ENCODE measurements at places on chromosomes 13 and 19. TPM values are rescaled to one million over a fixed set of nuclear protein-coding genes. Genes with fewer than 3 reads are reported as not detected.

DNA sequence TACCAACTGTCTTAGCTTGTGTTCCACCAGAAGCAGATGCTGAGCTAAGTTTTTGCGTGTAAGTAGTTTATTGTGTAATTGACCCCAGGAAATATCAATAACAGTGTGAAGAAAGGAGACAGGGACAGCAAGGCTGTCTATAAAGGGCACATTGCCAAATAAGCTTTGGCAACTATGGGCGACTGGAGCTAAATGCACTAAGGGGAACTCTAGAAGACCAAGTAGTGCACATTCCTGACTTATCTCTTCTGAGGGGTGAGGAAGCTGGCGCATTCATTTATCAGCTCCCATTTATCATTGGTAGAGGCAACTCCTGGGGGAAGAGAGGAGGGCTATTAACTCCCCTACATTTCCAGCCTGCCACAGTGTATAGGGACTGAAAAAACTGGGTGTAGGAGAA, 135.0 kb downstream of the DLEU7 start:
- DNase-seq: no peak

GRCh38 chr13:92512852-92513251, 713.8 kb upstream of the GPC6 start:
- no peak for DNase-seq

DNA sequence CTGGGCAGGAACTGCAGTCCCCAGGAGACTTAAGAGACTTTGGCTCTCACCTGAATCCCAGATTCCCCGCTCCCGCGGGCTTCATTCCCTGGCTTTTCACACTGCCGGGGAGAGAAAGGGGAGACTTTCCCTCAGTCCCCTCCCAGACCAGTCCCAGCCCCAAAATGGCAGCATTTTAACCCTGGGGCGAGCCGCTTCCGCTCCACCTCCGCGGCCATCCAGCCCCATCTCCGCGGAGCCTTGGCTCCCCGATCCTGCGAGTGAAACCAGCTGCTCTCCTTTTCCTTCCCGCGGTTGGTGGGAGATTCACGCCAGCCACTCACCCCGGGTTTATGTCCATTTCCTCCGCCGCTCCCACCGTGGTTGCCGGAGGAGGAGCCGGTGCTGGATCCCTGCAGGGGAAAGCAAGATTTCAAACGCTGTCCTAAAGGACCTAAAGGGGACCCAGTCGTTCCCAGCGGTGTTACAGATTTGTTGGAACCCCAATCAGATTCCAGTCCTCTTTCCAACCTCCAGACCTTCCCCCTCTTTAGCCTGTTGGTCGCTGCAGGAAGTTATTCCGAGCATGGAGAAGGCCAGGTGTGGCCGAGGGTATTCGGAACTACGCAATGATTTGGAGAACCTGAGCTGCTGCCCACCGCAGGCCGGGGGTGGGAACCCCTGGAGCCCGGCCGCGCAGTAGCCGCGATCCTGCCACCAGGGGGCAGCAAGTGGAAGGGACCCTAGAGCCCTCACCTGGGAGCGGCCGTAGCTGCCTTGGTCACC, 3.4 kb downstream of the DMKN start:
- DNase-seq: peak; percentile 62

Gene HSD17B14
- total RNA-seq: not detected

GRCh38 chr13:48531416-48532255, 1.2 kb downstream of the RCBTB2 start:
- DNase-seq: no peak

DNA sequence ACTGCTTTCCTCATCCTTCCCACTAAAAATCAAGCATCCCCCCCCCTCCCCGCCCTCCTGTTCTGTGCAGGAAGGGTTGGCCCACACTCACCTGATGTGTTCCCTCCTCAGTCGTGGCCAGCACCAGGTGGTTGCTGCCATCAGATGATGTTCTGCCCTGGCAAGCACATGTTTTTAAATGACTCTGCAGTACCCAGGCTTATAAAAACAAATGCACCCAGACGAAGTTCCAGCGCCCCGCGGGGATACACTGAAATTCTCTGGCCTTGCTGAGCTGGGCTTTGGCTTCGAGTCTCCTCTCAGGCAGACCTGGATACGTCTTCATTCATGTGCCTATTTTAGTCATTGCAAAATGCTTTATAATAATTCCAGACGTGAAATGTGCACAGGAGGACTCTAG, 316.3 kb downstream of the DLEU7 start:
- DNase-seq: peak; percentile 20

- DNase-seq: no peak
Observed at GRCh38 chr13:110869231-110869804, 45.6 kb downstream of the ANKRD10 start.

DNA sequence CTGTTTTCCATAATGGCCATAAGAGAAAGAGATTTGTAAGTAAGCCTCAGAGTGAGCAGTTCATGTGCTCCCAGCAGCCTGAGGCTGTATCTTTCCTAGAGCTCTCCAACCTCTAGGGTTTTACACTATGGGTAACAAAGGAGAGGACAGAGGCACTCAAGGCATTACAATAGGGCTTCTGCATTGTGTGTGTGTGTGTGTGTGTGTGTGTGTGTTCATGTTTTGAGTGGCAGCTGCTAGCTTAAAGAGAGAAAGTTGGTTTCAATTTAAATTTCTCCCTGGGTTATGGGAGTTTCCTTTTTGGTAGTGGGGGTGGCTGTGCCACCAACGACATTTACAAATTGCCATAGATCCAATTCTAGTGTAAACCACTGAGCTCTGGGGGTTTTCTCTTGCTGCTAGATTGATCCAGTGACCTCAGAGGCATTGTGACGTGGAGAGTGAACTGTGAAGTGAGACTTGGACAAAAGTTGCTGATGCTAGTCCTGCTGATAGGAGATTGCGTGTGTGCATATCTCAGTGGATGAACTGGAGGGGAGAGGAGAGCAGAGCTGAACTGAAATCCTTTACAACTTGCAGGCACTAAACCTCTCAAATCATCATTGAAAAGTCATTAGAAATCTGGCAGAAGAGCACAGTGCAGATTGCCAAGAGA, 67.2 kb upstream of the OLFM4 start:
- no peak for DNase-seq

Gene BTBD2
- 36.4 TPM for total RNA-seq
